ENCODE measurements at places on chromosomes 16 and 17.

DNA sequence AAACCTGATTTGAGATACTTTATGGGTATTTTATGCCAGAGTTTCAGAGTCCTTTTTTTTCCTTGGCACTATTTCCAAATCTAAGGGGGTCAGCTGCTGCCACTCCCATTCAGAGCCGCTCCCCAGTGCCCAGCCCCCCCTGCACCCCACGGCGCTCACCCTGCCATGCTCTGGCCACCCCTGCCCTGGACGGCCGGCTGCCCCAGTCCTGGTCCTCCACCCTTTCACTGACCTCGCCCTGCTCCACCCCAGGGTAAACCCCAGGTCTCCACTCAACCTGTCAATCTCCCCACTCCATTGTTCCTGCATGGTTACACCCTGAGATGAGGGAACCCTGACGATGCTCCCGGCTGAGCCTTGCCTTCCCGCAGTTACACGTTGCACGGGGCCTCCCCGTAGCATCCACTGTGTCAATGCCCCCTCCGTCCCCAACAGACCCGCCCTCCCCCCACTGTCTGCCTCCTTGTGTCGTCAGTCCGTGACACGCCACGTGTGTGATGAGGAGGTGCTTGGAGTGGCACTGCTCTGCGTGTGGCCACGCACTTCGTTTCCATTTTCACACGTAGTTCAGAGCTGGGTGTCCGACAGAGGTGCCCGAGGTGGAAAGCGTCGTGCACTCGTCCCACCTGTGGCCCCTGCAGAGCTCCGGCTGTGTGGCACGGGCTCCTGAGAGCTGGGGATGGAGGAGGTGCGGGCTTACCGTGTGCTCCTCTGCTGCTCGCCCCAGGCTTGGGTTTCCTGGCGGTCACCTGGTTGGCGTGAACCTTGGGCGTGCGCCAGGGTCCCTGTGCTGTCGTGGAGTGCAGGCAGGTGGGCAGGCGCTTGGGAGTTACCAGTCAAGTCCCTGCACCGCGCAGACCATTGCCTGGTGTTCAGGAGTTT is 116.5 kb downstream of the BANP start:
- peaks cover 2% of the 10 kb centered on the region for H3K4me1 ChIP-seq
- no peak overlapping the region for H3K4me3 ChIP-seq
- no peak overlapping the region for H3K27ac ChIP-seq
- no peak for DNase-seq

GRCh38 chr17:29116804-29117753 is 63.1 kb downstream of the MYO18A start:
- H3K27me3 ChIP-seq = no peaks in the 10 kb centered on the region
- H3K36me3 ChIP-seq = peaks cover 52% of the 10 kb centered on the region
- H3K4me1 ChIP-seq = no peaks in the 10 kb centered on the region
- H3K27ac ChIP-seq = no peak overlapping the region
- no peak overlapping the region for H3K4me3 ChIP-seq
- DNase-seq = peak; percentile 87

GRCh38 chr17:57609125-57609877 is 135.8 kb downstream of the CCDC182 start:
- H3K4me3 ChIP-seq = no peak overlapping the region
- DNase-seq = no peak
- H3K27me3 ChIP-seq = no peaks in the 10 kb centered on the region
- H3K4me1 ChIP-seq = peaks cover 16% of the 10 kb centered on the region

DNA sequence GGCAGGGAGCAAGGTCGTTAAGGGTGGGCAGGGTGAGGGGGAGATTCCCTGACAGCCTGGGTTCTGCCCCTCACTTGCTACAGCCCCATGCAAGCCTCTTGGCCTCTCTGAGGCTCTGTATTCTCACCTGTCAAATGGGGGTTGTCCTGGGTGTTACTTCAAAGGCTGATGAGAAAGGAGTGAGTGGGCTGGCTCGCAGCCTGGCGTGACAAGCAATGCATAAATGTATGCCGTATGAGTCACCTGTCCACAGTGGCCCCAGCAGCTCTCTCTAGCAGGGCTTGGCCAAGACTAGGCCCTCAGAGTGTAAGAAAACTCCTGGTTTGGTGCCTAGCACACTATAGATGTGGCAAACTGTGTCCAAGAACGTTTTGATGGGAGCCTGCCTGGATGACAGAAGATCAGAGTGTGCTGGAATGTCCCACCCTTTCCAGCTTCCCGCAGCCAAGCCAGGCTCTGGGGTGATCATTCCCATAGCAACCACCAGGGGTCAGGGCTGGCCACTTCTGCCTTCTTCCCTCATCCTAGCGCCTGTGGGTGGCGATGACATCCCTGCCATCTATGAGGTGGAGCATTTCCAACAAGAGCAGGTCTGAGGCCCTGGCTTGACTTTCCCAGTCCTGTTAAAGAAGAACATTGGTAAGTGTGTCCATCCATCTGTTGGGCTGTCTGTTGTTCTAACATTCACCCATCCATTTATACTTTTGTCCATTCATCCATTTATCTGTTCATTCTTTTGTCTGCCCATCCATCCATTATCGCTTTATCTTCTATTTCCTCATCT is 37.2 kb upstream of the ADGRG1 start:
- H3K36me3 ChIP-seq = no peaks in the 10 kb centered on the region
- H3K4me1 ChIP-seq = peaks cover 14% of the 10 kb centered on the region
- peak; percentile 73 for DNase-seq
- peak overlapping the region; percentile 22 for H3K27ac ChIP-seq

- no peaks in the 10 kb centered on the region for H3K27me3 ChIP-seq
- H3K4me3 ChIP-seq = no peak overlapping the region
- H3K27ac ChIP-seq = no peak overlapping the region
- H3K36me3 ChIP-seq = peaks cover 6% of the 10 kb centered on the region
These were observed 24.0 kb downstream of the MYO19 start for GRCh38 chr17:36510636-36511035.

GRCh38 chr17:56826611-56827414 is 6.9 kb downstream of the C17orf67 start:
- H3K4me1 ChIP-seq = peaks cover 1% of the 10 kb centered on the region
- H3K27me3 ChIP-seq = no peaks in the 10 kb centered on the region
- H3K27ac ChIP-seq = no peak overlapping the region
- no peak overlapping the region for H3K4me3 ChIP-seq
- H3K36me3 ChIP-seq = no peaks in the 10 kb centered on the region

DNA sequence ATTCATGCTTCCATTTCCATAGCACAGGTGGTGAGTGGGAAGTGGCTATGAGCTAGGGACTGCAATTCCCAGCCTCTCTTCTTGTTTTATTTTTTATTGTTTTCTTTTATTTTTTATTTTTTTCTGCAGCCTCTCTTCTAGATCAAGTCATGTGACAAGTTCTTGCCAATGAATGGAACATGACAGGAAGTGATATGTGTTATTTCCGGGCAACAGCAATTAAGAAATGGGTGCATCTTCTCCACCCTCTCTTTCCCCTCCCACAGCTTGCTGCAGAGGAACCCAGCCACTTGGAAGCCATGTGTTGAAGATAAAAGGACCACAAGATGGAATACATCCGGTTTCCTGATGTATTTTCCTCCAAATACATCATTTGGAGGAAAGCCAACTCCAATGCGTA is 23.6 kb downstream of the IRX5 start:
- H3K4me1 ChIP-seq = no peaks in the 10 kb centered on the region
- no peak overlapping the region for H3K27ac ChIP-seq
- no peak for DNase-seq
- H3K27me3 ChIP-seq = no peaks in the 10 kb centered on the region
- H3K4me3 ChIP-seq = no peak overlapping the region

GRCh38 chr17:48723423-48724250 is 652 bp downstream of the PRAC2 start:
- H3K36me3 ChIP-seq = no peaks in the 10 kb centered on the region
- H3K4me1 ChIP-seq = peaks cover 31% of the 10 kb centered on the region
- H3K27me3 ChIP-seq = peaks cover 46% of the 10 kb centered on the region
- DNase-seq = no peak

GRCh38 chr17:51957786-51958185 is 200.7 kb downstream of the CA10 start:
- H3K27me3 ChIP-seq = no peaks in the 10 kb centered on the region
- H3K36me3 ChIP-seq = no peaks in the 10 kb centered on the region
- no peak overlapping the region for H3K27ac ChIP-seq

GRCh38 chr17:39598630-39599003 is 9.1 kb downstream of the NEUROD2 start:
- DNase-seq = peak; percentile 79
- H3K36me3 ChIP-seq = no peaks in the 10 kb centered on the region
- peaks cover 19% of the 10 kb centered on the region for H3K4me1 ChIP-seq
- no peak overlapping the region for H3K27ac ChIP-seq

DNA sequence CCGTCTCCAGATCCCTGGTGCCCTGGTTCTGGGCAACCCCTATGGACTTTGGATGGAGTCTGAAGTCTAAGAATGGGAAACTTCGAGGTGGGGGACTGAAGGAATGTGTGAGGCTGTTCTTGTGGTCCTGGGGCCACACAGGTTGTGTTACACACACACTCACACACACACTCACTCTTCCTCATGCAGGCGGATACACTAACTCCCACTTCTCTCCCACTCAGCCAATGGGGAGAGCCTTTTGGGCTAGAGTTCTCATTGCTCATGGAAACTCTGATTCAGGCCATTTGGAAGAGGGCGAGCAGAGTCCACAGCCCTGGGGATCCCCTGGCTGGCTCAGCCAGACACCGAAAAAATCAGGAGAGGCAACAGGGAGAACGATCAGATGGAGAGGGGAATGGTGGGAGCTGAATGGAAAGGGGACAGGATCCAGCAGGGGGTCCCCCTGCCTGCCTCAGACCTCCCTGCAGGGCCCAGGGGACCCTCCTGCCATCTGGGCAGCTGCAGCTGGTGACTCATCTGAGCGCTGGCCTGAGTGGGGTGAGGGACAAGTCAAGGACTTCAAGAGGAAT is 9.1 kb downstream of the IGFBP4 start:
- no peak for DNase-seq
- H3K36me3 ChIP-seq = peaks cover 29% of the 10 kb centered on the region
- H3K27me3 ChIP-seq = no peaks in the 10 kb centered on the region
- H3K27ac ChIP-seq = peak overlapping the region; percentile 6

GRCh38 chr17:63571632-63572310 is 21.5 kb downstream of the DCAF7 start:
- no peaks in the 10 kb centered on the region for H3K36me3 ChIP-seq
- no peak for DNase-seq
- H3K27me3 ChIP-seq = no peaks in the 10 kb centered on the region
- H3K4me3 ChIP-seq = no peak overlapping the region
- no peak overlapping the region for H3K27ac ChIP-seq

DNA sequence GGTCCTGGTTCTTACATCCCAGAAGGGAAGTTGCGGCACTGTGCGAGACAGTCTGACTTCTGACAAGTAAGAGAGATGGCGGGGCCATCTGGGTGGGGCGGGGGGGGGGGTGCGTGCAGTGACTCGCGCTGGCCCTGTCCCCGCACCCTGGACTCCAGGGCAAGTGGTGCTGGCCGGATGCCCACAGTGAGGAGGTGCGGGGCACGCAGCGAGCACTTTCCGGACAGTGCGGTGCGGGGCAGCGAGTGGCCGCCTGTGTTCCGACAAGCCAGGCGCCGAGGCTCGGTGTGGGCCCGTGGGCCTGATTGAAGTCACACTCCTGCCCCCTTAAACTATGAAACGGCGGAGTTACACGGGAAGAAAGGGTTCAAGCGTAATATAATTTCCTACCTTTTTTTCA is 106.4 kb downstream of the BANP start:
- no peaks in the 10 kb centered on the region for H3K27me3 ChIP-seq
- no peak overlapping the region for H3K4me3 ChIP-seq
- no peak for DNase-seq
- no peaks in the 10 kb centered on the region for H3K36me3 ChIP-seq

GRCh38 chr16:55832773-55833691 is at the start of gene CES1:
CES1 (minus strand) TSS chr16:55833096; CDS start chr16:55833055, 41 bp downstream.
- DNase-seq = peak; percentile 90
- peak within 1 kb of the TSS; percentile 53 for H3K27ac ChIP-seq
- H3K4me1 ChIP-seq = peaks cover 6% of the 10 kb centered on the region
- no peaks in the 10 kb centered on the region for H3K36me3 ChIP-seq
- no peaks in the 10 kb centered on the region for H3K27me3 ChIP-seq

DNA sequence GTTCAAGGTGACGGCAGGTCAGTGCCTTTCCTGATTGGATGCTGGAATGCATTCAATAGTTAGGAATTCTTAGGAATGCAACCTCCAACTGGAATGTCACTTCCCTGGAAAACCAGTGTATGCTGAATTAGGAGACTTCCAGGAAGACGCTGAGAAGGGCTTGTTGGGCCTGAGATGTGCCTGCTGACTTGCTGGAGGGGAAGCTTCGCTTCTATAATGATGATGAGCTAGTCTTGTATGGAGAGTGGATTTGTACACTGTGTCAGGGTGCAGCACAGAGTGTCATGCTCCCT is 45.6 kb downstream of the SMPD3 start:
- H3K27me3 ChIP-seq = no peaks in the 10 kb centered on the region
- H3K27ac ChIP-seq = no peak overlapping the region
- H3K4me1 ChIP-seq = peaks cover 8% of the 10 kb centered on the region
- no peak for DNase-seq

DNA sequence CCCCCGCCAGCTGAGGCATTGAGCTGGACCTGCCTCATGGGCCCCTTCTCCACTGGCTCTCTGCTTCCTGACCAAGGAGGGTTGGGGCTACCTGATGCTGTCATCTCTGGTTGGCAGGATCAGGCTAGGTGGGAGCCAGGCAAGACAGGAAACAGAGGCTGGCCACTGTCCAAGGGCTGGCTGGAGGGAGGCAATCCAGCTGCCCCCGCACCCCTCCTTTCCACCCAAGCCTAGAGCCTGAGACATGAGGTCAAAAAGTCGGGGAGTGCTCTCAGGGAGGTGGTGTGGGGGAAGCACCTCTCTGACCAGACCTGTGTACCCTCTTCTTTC is 14.5 kb downstream of the NGFR start:
- no peaks in the 10 kb centered on the region for H3K36me3 ChIP-seq
- no peak for DNase-seq
- H3K4me3 ChIP-seq = no peak overlapping the region
- peaks cover 2% of the 10 kb centered on the region for H3K4me1 ChIP-seq
- no peaks in the 10 kb centered on the region for H3K27me3 ChIP-seq

DNA sequence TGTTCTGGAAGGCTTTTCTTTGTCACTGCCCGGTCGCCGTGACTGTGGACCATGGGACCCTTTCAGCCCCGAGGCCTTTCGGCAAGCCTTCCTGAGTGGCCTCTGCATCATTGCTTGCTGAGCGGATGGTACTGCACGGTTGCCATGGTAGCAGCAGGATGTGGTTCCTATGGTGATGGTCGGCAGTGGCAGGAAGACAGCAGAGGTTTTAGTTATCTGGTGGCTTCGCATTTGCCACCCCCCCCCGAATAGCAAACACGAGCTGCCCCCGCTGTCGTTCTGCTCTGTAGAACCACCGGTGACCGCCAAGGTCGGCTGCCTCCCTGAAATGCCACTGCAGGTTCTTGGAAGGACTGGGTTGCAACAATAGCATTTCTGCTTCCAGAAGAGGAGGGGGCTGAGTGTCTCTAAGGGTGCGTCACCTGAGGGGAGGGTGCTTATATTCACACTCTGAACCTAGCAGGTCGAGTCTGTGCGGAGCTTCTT is 76.6 kb downstream of the CMIP start:
- peaks cover 34% of the 10 kb centered on the region for H3K4me1 ChIP-seq
- no peaks in the 10 kb centered on the region for H3K27me3 ChIP-seq
- H3K4me3 ChIP-seq = no peak overlapping the region
- peak overlapping the region; percentile 69 for H3K27ac ChIP-seq
- H3K36me3 ChIP-seq = no peaks in the 10 kb centered on the region
